ENCODE measurements at places on chromosomes 4 and X.
A peak's percentile ranks its signal among the peaks of the same experiment; 100 is the strongest.

GRCh38 chrX:69142788-69143469 lies 22.3 kb downstream of the PJA1 start:
- no peak for DNase-seq

- DNase-seq: peak; percentile 53
Observed at GRCh38 chr4:36088542-36088941, 155.8 kb downstream of the ARAP2 start.

GRCh38 chr4:20681271-20681670 lies 19.0 kb upstream of the PACRGL start:
- DNase-seq: no peak

GRCh38 chr4:86967073-86967472 lies 32.3 kb downstream of the AFF1 start:
- DNase-seq: no peak

GRCh38 chrX:129565046-129565650 lies 25.1 kb downstream of the OCRL start:
- DNase-seq: no peak

All from putamen (tissue), 1 donor.